ENCODE measurements at places on chromosomes 4 and X.

DNA sequence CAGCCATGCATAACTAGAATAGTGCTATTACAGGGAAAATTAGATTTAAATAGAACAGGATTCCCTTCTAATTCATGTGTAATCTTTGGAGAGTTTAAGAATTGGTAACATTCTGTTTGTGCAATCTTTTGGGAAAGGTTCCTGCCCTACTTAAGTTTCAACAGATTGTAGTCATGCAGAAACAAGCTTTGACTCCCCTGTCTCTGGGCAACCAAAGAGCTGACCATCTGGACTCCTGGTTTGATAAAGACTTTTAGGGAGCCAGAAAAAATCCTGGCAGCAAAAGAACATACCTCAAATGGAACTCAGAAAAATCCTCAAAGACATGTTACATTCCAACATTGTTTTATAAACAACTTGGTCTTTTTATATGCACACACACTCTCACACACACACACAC lies 191.1 kb upstream of the NEIL3 start:
- no peak for DNase-seq

DNA sequence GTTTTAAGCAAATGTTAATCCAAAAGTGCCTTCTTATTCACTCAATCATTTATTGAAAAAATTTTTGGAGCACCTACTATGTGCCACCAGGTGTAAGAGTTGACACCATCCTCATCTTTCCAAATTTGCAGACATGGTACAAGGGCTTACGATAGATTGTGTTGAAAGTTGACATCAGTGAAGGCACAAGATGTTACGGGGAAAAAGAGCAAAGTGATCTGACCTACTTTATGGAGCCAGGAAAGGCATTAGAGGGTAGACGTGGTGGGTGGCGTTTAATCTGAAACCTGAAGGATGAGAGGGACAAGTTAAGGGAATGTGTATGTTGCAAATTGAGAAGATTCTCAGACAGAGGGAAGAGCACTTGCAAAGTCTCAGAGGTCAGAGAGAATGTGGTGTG lies 167.8 kb upstream of the HAND2 start:
- no peak for DNase-seq

DNA sequence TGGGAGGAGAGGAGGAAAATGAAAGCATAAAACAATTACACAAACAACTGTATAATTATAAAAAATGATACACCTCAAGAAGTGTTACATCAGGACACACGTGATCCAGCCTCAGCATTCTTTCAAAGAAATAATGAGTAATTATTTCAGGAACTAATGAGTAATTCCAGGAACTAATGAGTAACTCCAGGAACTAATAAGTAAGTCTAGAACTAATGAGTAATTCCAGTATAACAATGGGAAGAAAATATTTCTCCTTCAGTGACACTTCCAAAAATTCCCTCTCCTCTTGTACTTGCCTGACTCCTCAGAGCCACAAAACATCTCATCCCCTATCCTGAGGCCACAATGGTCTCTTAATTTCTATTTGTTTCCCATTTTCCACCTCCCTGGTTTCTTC lies 63.5 kb upstream of the COL25A1 start:
- DNase-seq, result no peak

GRCh38 chr4:155666344-155667221 lies at the start of gene GUCY1A1:
Gene GUCY1A1 (plus strand): TSS chr4:155666848. CDS start chr4:155696868, 30,020 bp downstream.
- DNase-seq, result no peak

GRCh38 chr4:138774940-138775339 lies 240.6 kb upstream of the NOCT start:
- no peak for DNase-seq

DNA sequence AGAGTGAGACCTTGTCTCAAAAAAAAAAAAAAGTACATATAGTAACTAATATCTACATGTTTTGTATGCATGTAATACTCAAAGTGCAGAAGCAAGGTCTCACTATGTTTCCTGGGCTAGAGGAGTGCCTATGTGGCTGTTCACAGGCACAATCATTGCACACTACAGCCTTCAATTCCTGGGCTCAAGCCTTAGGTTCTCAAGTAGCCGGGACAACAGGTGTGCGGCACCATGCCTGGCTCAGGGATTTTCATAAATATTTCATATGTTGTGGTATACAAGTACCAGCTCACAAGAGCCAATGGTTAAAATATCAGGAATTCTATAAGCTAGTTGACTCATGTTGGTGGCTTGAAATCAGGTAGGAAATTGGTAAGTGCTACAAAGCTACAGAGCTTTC lies 94.8 kb downstream of the LARP7 start:
- DNase-seq, result no peak

DNA sequence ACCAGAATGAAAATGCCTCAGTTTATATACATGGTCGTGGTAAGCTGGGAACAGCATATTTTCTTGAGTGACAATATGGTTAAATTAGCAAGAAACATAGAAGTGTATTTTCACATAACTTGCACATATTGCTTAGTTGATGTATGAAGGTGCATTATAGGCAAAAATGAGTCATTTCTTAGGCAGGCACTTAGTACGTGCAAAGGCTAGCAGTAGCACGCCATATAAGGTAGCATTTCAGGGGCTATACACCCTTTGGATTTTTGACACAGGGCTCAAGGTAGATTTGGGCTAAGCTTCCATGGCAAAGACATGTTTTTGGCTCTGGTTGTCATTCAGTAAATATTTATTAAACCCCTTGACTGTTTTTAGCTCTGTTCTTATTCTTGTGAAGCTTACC lies 33.1 kb downstream of the PCDH7 start:
- DNase-seq, result no peak

- no peak for DNase-seq
Observed at GRCh38 chrX:29297171-29297800, 710.0 kb downstream of the IL1RAPL1 start.

DNA sequence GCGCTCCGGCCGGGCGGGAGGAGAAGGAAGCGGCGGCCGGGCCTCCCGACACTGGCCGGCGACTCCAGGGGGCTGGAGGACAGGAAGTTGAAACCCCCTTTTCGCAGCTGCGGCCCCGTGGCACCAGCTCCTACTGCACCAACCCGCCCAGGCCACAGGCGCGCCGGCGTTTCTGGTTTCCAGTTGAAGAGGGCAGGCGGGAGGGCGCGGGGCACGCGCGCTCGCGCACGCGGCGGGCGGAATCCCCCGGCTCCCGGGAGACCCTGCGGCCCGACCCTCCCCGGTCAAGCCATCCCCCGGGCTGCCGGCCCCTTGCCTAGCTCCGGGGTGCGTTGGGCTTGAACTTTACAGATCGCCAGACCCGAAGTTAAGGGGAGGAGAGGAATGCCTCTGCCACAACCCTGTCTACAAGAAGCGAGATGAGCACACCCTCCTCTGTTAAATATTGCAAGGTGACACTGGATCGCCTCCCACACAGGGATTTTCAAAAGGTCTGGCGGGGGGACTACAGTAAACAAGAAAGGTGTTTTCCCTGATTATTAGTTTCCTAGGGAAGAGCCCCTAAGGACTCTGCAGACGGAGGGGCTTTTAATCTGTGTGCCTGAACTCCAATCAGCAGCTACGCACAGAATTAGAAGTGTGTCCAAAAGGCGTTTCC lies 1.4 kb downstream of the ELOVL6 start:
- DNase-seq, result no peak

- no peak for DNase-seq
Observed at GRCh38 chr4:140116442-140117104, 37.4 kb downstream of the MAML3 start.

GRCh38 chrX:6856471-6856870 lies 291.0 kb upstream of the STS start:
- no peak for DNase-seq

- DNase-seq, result no peak
Observed at GRCh38 chrX:11600578-11600977, 65.1 kb downstream of the ARHGAP6 start.

DNA sequence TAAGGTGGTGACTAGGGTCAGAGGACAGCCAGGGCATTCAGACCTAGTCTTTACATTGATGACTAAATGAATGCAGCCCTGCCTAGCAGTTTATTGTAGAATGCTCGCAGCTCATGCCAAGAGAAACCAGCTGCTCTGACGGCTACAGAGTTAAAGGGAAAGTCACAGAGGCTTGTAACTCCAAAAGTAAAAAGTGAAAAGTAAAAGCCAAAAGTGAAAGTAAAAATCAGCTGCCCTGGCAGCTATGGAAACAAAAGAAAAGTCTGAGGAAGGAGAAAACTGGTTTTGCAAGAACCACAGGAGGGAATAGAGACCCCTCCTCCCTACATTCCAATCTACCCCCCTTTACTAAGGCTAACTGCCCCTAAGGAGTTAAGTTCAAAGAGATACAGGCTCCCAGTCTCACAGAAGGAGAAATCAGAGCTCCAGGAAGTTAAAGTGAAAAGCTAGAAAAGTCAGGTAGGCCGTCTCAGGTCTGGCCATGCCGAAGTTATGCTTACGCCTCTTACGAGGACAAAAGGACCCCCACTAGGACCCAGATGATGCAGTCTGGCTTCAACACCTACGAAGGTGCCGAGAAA lies 6.0 kb downstream of the GAGE10 start:
- no peak for DNase-seq

DNA sequence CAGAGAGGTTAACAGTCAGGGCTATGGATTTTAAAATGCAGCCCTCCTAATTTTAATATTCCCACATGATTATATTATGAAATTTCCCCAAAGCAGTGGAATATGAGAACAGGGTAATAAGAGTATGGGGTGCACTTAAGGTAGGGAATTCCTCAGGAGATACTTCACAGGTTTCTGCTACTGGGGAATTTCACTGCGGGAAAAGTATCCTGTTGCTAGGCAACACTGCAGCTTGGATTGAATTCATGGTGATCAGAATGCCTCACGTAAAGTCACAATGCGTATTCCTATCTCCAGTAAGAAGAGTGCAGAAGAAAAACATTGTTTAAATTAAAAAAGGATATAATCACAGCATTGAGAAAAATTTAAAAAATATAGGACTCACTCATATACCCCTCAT lies 398.1 kb upstream of the RPS6KA3 start:
- no peak for DNase-seq

DNA sequence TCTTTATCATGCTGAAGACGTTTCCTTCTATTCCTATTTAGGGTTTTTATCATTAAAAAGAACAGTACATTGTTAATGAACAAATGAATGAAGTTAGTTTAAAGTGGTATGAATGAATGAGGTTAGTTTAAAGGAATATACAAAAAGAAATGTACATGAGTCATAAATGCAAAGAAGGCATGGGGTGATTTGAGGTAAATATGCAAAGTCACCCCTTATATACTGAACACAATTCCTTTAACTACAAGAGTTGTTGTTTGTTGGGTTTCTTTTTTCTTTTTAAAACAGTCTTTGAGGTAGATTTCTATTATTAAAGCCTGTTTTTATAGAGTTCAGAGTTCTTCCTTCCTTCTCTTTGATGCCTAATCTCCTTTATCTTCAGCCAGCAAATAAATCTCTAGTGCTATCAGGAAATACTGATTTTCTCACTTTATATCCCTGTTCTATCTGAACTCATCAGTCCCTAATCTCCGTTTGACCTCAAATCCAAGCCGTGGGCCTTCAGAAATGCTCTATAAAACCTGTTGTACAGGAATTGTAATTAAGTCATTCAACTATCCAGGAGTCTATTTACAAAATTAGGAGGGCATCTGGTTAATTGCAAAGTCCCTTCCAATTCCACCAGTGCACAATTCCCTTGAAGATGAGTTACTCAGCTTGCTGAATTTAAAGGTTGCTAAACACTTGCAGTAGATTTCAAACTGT lies 31.6 kb upstream of the ABCG2 start:
- no peak for DNase-seq
